H1 (cell line): ENCODE measurements at places on chromosomes 3 and 15.

DNA sequence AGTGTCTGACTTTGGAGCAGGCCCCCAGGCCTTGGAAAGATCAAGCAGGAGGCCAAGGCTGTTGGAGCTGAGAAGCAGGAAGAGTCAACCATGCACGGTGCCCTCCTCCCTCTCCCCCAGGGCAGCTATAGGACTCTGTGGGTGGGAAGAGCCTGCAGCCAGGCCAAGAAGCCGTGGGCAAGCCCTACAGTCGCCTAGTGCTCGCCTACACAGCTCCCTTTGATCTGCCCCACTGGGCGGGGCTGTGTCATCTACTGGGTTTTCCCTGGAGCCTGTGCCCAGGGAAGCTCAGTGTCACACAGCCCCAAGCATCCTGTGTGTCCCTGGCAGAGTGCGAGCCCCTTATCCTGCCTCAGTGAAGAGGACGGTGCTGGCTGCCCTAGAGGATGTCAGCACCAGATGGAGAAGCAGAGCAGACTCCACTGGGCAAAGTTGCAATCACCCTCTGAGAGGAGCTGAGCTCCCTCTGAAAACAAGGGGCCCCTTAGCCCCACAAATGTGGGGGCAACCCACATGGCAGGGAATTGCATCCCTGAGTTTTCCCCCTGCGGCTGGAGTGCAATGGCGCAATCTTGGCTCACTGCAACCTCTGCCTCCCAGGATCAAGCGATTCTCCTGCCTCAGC is 72.2 kb downstream of the KLF13 start:
- no peak for DNase-seq

GRCh38 chr3:176577447-176577846 is 619.8 kb downstream of the TBL1XR1 start:
- no peak for DNase-seq

DNA sequence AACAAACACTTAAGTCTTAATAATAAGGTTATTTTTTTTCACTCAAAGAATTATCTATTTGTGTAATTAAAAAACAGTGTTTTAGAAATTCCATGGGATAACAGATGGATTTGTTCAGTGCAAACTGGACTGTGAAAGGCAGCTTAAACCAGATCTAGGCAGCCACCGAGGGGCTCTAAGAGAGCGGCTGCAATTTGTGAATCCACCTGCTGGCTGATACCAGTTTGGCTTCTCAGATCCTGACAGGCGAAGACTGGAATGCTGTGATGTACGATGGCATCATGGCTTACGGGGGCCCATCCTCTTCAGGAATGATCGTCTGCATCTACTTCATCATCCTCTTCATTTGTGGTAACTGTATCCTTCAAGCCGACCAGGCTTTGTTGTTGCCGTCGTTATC is 119.6 kb downstream of the CHDH start:
- no peak for DNase-seq

DNA sequence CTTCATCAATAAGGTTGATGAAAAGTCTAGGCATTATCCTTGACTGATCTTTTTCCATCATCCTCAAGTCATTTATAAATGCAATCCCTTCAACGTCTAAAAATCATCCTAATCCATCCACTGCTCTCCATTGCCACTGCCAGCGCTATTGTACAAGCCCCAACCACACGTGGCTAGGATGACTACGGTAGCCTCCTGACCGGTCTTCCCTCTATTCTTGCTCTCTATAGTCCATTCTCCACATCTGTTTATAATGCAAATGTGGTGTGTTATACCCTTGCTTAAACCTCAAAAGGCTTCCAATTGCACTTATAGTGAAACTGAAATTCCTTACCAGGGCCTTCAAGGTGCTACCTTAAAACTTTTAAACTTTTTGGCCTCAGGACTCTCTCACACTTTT is 410.6 kb upstream of the ADAMTS9 start:
- no peak for DNase-seq

DNA sequence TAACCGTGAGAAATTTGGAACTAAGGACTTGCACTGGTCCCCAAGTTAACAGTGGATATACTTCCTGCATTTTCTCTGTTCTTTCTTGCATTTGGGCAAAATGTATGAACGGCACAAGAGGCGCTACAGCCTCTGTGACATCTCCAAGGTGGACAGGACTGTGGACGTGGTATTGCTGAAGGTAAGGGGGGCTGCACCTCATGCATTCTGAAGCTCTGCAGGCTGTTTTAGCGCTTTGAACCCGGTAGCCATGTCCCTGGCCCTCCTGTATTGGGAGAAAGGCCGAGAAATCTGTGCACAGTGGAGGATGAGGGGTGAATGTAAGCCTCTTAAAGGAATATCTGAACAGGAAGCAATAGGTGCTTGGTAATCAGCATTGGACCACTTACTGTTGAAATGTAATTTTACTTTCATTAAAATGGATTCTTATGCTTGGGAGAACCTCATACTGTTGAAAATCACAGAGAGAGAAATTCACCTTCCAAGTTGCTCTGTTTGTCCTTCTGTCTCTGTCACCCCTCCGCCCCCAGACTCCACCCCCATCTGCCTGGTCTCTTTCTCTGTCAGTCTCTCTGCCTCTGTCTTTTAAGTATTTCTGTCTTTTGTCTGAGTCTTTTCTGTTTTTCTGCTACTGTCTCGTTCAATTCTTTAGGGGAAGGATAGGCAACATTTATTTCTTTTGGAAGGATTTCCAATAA is 174.6 kb downstream of the KLHL25 start:
- DNase-seq = no peak

GRCh38 chr15:83709241-83709640 is 55.3 kb downstream of the ADAMTSL3 start:
- DNase-seq = no peak

DNA sequence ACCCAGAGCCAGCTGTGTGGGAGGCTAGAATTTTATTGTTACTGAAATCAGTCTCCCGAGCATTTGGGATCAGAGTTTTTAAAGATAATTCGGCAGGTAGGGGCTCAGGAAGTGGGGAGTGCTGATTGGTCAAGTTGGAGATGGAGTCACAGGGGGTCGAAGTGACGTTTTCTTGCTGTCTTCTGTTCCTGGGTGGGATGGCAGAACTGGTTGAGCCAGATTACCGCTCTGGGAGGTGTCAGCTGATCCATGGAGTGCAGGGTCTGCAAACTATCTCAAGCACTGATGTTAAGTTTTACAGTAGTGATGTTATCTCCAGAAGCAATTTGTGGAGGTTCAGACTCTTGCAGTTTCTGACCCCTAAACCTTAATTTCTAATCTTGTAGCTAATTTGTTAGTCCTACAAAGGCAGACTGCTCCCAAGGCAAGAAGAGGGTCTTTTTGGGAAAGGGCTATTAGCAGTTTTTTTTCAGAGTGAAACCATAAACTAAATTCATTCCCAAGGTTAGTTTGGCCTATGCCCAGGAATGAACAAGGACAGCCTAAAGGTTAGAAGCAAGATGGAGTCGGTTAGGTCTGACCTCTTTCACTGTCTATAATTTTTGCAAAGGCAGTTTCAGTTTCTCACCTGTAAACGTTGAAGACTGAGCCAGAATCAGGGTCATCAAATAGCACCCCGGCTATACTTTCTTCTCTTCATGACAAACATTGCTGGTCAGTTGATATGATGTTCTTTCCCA is 28.2 kb downstream of the FLNB start:
- DNase-seq = no peak

GRCh38 chr15:89164712-89165211 is 56.6 kb downstream of the RLBP1 start:
- no peak for DNase-seq

GRCh38 chr3:95459706-95460105 is 1354.7 kb upstream of the EPHA6 start:
- DNase-seq = no peak

DNA sequence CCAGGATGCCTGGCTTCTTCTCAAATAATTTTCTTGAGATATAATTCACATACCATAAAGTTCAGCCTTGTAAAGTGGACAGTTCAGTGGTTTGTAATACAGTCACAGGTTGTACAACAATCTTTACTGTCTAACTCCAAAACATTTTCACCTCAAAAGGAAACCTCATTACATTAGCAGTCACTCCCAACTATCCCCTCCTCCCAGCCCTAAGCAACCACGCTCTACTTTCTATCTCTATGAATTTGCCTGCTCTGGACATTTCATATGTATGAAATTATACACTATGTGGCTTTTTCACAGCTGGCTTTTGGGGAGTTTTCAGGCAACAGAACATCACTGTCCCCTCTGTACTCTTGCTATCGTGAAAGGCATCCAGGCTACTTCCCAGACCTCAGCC is 17.5 kb downstream of the TGM5 start:
- no peak for DNase-seq

DNA sequence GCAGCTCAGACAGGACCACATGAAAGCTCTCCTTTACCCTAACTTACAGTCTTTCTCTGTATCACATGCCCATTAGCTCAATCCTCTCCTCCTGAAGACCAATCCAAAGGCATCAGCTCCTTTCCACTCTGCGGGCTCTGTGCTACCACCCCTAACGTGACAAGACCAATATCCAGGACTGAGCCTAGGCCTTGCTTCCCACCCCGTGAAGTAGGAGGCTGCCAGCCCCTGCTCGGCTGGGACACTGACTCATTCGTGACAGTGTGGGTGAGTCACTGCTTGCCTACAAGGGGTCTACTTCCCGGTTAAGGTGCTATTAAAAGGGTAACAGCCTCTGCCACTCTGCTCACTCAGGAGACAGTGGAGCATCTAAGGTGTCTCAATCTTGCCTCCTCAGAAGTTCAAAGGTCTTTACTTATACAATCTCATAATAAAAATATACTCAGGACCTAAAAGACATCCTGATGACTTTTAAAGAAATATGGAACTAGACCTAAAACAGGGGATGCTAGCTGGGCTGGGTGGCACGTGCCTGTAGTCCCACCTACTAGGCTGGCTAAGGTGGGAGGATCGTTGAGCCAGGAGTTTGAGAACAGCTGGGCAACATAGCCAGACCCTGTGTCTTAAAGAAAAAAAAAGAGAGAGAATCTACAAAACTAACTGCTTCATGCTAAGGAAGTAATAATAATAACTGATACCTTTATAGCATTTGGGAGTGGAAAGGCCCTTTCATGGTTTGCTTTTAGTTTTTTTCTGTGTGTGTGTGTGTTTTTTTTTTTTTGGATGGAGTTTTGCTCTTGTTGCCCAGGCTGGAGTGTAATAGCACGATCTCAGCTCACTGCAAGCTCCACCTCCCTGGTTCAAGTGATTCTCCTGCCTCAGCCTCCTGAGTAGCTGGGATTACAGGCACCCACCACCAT is 55.0 kb downstream of the TMEM44 start:
- no peak for DNase-seq

DNA sequence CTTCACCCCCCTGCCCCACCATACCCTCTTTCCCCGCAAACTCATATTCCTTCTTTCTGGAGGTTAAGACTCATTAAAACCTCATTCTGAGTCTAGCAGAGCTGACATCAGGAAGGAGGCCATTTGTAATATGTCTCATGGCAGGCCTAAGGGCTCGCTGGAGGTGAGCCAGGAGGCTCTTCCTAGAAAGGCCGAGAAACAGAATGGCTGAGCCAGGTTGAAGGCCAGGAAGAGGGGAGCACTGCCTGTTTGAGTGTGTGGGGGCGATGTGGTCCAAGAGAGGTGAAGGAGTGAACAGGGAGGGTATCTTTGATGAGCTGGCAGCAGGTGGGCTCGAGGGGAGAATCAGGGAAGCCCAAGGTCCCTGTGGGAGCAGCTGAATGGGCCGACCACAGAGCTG is 317.3 kb downstream of the TLE3 start:
- DNase-seq = no peak

- DNase-seq = no peak
Observed at GRCh38 chr3:192168202-192168601, 559.1 kb downstream of the FGF12 start.

GRCh38 chr15:98164986-98165385 is 204.5 kb downstream of the ARRDC4 start:
- no peak for DNase-seq

- no peak for DNase-seq
Observed at GRCh38 chr3:120561251-120562045, 34.7 kb upstream of the NDUFB4 start.

DNA sequence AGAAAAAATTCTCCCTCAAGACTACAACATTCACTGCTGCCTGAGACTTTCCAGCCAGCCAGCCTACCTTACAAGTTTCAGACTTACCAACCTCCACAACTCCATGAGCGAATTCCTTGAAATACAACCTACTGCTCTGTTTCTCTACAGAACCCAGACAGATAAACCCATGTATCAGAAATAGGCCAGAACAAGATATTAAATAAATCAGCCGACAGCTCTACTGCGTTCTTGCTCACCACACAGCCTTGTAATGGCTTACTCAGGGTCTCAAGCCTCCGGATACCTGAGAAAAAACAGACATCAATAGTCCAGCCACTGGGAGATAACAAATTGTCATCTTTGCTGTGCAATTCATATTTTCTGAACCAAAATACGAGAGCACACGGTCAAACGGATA is 43.6 kb upstream of the LIPC start:
- DNase-seq = no peak

DNA sequence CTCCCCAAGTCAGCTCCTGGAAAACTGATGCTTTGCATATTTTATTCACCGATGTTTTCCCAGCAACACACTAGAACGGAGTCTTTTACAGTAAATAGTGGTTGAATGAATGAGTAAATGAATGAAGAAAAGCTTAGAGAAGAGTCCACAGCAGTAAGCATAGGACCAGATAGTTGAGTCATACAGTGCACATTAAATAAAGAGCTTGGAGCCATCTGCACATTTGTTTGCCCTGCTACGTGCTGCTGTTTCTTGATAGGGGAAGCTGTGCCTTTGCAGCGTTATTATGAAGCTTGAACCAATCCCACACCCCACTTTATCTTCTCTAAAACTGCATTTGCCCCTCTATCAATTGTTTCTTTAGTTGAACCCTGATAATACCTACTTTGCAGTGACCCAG is 1.2 kb downstream of the FAM98B start:
- no peak for DNase-seq

- DNase-seq = no peak
Observed at GRCh38 chr3:15284121-15284889, 48.1 kb downstream of the SH3BP5 start.

DNA sequence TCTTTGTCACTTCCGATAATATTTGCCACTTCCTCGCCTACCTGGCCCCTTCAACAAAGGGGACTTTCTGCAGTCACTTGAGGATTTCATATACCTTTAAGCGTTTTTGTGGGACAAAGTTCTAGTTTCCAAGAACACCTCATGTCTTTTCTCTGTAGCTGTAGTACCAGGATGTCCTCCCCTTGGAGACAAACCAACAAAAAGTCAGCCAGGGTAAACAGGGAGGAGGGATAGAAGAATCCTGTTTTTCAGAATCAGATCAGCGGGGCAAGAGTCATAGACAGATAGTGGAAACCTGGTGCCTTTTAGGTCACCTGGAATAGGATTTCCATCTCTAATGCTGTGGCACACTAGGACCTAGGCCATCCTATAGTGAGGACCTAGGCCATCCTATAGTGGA is 4.5 kb downstream of the LRRC3B start:
- DNase-seq = no peak

- no peak for DNase-seq
Observed at GRCh38 chr3:55654123-55654760, 167.1 kb upstream of the WNT5A start.
